ENCODE measurements at places on chromosomes 13 and 19.

- DNase-seq = peak; percentile 70
Measured at GRCh38 chr19:8334458-8335342, 8.4 kb downstream of the KANK3 start.

- DNase-seq = peak; percentile 46
Measured at GRCh38 chr19:38685666-38686529, 38.4 kb downstream of the ACTN4 start.

GRCh38 chr19:47540748-47541147 is 25.9 kb upstream of the NAPA start:
- DNase-seq = peak; percentile 49

- peak; percentile 56 for DNase-seq
Measured at GRCh38 chr13:23579896-23580683, 9.9 kb downstream of the TNFRSF19 start.

- no peak for DNase-seq
Measured at GRCh38 chr19:24069905-24070657, 16.9 kb upstream of the ZNF254 start.

GRCh38 chr19:31902821-31903220 is 442.6 kb upstream of the ZNF507 start:
- DNase-seq = no peak

DNA sequence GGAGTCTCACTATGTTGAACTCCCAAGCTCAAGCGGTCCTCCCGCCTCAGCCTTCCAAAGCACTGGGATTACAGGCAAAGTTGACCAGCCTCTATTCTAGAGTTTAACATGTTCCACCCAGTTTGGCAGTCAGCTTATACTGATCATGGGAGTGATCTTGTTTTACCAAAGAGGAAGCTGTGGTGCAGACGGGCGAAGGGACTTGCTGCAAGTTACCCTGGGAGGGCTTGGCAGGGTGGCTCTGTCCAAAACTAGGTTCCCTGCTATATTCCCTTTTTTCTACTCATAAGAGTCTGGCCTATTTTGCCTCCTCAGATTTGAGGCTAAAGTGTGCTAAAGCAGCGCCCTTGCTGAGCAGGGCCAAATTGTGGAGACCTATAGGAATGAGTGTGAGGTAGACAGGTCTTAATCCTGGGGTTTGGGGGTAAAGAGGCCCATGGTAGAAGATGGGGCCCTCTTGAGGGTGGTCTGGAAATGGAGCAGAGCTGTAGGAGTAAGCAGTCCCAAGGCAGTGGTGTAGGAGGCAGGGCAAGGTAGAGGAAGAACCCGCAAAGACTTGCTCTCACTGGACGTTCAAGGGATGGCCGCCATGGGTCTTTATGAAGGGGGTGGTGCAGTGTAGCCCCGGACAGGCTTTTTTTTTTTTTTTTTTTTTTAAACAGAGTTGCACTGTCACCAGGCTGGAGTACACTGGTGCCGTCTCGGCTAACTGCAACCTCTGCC is 3.3 kb downstream of the RPS19 start:
- no peak for DNase-seq

- DNase-seq = no peak
Measured at GRCh38 chr13:52009946-52010345, 1.3 kb downstream of the ATP7B start.

DNA sequence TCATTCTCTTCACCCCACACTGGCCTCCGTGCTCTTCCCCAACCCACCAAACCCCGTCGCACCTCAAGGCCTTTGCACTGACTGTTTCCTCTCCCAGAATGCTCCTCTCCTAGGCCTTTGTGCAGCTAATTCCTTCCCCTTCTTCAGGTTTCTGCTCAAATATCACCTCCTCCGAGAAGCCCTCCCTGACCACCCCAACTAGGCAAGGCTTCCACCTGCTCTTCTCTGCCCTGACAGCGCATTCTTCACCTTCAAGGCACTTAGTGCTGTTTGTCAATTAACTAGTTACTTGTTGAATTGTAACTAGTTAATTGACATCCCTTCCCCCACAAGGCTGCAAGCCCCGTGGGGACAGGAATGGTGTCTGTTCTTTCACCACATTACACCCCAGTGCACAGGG is 7.8 kb upstream of the NCCRP1 start:
- no peak for DNase-seq

DNA sequence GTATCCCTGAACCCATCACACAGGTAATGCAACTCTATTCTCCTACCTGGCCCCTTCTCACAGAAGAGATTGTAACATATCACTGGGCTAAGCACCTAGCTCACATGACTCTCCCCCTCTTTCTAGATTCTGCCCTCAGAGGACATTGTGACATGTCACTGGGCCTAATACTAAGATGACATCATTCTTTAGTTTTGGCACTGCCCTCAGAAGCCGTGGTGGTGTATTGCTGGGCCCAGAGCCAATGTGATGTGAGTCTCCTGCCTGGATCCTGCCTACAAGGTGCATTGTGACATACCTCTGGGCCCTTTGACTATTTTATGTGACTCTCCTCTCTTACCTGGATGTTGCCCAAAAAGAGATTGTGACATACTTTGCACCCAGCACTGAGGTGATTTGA is 21.4 kb upstream of the ZNF730 start:
- DNase-seq = no peak

DNA sequence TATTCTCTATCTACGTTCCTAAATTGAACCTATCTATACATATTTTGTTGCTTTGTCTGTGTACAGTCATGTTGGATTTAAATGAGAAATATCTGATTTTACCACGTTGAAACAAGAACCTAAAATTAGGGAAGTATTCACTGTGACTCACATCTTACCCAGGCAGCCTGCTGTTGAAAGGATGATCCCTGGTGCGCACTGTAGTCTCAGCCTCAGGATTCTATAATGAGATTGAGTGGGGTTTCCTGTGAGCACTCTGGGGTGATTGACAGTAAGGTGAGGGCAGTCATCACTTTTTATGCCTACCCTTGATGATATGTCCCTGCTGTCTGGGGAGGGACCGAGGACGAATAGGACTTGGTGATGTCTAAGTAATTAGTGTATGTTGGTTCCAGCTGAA is 35.4 kb downstream of the PCCA start:
- no peak for DNase-seq

DNA sequence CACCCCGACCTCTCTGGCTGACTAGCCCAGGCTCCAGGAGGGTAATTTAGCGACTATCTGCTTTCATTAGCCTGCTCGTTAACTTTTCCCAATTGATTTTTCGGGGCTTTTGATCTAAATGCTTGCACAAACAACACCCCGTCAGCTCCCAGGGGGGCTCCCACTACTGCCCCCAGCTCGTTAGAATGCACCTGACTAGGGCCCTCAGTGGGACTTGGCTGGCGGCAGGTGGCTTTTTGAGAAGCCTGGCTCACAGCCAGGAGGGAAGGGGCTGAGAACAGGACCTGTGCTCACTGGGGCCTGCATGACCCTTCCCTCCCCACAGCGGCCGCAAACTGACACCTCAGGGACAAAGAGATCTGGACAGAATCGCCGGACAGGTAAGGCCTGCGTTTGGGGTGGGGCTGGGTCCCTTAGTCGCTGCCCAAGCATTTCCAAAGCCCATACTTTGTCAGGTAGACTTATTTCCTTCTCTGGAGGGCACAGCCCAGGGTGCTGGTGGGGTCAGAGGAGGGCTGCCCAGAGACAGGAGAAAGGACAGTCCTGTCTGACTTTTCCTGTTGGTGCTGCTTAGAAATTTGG is 7.6 kb upstream of the CD79A start:
- DNase-seq = no peak

DNA sequence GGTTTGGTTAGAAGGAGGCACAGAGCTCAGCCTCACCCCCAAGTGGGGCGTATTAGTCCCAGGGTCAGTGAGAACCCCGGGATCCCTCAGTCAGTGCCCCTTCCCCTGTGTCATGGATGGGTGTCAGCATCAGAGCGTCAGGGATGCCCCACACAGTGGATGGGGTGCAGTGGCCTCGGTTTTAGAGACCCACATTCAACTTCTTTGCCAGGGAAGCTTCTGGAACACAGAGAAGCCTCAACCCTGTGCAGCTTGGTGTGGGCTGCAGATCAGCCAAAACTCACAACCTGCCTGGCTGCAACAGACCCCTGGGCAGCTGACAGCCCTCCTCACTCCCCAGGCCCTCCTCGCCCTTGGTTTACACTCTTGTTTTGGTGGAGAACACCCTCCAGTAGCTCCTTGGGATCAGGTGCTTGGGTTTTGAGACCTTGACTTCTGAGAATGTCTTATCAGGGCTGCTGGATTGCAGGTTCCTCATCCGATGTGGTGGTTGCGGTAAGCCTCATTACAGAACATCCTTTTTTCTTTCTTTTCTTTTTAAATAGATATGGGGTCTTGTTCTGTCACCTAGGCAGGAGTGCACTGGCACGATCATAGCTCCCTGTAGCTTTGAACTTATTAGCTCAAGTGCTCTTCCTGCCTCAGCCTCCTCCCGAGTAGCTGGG is 11.0 kb downstream of the ZNF333 start:
- no peak for DNase-seq

GRCh38 chr19:37929355-37929923 is 22.4 kb downstream of the SIPA1L3 start:
- DNase-seq = no peak

GRCh38 chr13:92716749-92717148 is 509.9 kb upstream of the GPC6 start:
- DNase-seq = no peak

- no peak for DNase-seq
Measured at GRCh38 chr13:108230377-108230776, 12.2 kb downstream of the ABHD13 start.

DNA sequence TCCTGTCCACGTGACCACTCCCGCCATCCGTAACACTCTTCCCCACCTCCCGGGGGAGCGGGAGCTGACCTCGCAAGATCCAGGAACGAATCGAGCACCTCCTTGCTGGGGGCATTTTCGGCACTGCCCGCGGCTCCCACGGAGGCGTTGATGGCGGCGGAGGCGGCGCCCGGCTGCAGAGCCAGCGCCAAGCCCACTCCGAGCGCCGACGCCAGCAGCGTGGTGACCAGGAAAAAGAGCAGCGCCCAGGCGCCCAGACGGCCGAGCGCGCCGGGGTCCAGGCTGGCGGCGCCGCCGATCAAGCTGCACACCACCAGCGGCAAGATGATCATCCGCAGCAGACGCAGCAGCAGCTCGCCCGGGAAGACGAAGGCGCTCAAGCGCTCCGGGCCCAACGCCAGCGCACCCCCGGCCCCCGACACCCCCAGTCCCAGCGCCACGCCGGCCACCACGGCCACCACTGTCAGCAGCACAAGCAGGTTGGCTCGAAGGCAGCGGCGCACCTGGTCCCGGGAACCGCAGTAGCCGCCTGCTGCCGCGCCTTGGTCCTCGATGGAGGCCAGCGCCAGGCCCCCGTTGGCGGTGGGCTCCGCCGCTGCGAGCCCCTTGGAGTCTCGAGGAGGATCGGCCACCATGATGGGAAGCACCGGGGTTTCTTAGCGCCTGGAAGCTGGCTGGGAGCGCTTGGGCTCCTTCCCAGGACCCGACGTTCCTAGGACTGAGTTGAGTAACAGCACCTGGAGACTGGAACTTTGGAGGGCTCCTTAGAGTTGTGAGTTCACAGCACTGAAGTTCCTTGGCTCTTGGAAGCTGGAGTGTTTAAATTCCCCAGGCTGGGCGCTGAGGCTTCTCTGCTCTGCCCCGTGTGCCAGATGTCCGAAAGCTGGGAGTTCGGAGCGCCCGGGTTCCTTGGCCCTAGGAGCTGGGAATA is 798 bp downstream of the SLC1A5 start:
- peak; percentile 59 for DNase-seq

GRCh38 chr13:21796066-21796465 is 125.2 kb downstream of the FGF9 start:
- no peak for DNase-seq

DNA sequence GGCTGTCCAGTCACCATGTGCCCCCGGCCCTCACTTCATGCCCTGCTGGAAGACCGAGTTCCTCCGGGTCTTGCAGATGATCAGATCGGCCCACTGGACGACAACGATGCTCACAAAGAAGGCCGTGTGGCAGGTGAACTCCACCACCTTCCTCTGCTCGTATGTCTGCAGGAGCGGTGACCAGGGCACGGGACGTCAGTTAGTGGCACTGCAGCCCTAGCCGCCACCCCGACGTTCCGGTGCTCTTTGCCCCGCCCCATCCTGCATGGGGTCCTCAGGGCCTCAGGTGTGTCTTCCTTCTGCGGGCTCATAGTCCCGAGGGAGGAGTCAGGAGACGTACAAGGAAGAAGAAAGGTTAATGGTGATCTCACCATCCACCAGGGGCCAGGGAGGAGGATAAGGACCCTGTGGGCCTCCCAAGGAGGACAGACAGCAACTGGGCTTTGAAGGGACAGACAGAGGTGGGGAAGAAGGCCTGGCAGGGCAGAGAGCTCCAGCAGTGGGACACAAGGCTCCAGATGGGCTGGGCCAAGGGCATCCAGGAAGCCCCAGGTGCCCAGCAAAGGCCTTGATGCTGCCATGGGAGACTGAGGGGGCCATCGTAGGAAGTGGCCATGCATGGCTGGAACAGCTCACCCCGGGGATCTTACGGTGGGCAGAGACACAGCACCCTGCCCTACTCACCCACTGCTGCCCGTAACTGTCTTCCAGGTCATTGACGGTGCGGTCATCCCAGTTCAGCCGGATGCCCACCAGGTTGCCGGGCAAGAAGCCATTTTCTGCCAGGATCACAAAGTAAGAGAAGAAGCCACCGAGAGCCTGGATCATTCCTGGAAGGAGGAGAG is 9.9 kb upstream of the RABAC1 start:
- DNase-seq = no peak

DNA sequence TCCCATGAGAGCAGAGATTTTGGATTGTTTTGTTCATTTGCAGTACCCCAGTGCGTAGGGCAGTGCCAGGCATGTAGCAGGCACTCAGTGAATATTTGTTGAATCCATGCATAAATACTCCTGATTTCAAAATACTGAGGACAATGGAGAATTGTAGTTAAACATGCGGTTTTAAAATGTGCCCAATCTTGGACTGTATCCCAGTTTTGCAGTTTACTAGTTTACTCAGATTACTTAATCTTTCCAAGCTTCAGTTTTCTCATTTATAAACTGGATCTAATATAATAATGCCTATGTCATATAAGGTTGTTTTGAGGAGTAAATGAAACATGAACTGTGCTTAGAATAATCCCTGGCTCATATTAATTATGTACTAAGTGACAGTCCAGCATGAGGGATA is 39.0 kb downstream of the RCBTB2 start:
- DNase-seq = no peak

DNA sequence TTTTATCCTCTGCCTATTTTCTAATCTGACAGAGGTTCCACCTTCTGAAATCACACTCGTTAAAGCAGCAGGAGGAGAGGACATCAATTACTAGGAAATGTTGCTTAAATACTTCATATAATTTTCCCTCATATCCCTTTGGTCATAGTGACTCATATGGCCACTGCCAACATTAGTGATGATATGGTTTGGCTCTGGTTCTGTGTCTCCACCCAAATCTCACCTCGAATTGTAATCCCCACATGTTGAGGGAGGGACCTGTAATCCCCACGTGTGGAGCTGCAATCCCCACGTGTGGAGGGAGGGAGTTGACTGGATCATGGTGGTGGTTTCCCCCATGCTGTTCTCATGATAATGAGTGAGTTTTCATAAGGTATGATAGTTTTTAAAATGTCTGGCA is 618.4 kb upstream of the SLITRK5 start:
- no peak for DNase-seq

- DNase-seq = no peak
Measured at GRCh38 chr19:17577457-17578097, 22.1 kb downstream of the COLGALT1 start.

GRCh38 chr13:42976066-42976465 is 16.0 kb downstream of the EPSTI1 start:
- no peak for DNase-seq

Data from HAP-1 (cell line).